Left lung (tissue), 14 donors: ENCODE measurements at places on chromosomes 2 and 18. TPM values are rescaled to one million over a fixed set of nuclear protein-coding genes. Genes with fewer than 3 reads are reported as not detected.

Gene DUSP19
- 4.2 TPM for total RNA-seq

Gene RAB27B
- total RNA-seq, result 66.6 TPM

Gene CFAP210
- 0.68 TPM for total RNA-seq

Gene KLHL14
- 0.45 TPM for total RNA-seq

Gene MAPK4
- total RNA-seq, result 0.89 TPM

Gene PLGLB1
- total RNA-seq, result 1.3 TPM

Gene TMEM87B
- 36.8 TPM for total RNA-seq
